Hematopoietic multipotent progenitor cell treated with erythropoietin and hydrocortisone succinate and interleukin-3 and kit ligand, for 15 days (in vitro differentiated cells): ENCODE measurements at places on chromosomes 6 and 20.

GRCh38 chr6:21199262-21199661, 394.3 kb upstream of the SOX4 start:
- no peak for DNase-seq

- DNase-seq = no peak
Observed at GRCh38 chr6:22544476-22544875, 24.9 kb upstream of the HDGFL1 start.

DNA sequence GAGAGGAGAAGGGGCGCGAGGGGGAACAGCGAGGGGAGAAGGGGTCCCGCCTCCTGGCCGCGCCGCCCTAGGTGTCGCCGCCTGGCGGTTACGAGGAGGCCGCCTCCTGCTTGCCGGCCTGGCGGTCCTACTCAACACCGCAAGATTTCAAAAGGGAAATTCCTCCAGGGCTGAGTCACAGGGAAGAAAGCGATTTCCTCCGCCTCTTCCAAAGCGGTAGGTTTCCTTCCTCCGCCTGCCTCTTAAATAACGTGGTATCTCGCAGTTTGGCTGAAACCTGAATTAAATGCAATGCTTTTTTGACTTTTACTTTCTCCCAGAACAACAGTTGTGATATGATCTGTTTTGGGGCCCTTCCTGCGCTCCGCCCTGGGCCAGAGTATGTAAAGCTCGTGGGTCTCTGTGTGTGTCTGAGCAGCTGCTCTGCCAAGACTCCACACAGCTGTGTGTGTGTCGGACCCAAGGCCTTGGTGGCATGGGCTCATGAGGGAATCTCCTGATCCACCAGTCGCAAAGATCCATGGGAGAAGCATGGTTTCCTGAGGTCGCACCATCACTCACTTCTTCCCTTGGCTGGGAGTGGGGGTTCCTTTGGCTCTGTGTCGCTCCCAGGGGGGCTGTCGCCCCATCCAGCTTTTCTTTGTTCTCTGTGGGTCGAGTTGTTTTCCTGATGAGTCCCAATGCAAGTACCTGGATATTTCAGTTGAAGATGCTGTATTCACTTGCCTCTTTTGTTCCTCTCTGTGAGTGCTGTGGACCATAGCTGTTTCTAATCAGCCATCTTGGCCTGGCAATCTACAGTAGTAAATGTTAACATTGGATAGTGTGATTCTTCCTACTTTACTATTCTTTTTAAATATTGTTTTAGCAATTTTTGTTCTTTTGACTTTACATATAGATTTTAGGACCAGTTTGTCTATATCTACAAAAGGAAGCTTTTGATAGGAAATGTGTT, 31.6 kb upstream of the NOTCH4 start:
- DNase-seq = peak; percentile 19

DNA sequence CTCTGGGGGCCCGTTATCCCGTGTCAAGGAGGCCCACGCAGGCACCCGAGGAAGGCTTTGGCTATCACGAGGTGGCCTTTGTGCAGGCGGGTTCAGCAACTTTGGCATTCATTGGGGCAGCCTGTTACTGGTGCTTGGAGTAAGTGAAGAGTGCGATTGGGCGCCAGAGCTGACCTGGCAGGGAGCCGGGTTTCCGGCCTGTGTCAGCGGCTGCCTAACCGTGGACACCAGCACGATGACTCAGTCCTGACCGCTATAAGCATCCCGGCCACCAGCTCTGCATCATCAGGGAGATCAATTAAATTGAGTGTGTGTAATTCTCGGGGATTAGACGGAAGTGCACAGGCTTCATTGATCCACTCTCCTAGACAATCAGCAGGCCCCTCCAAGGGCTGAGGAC, 45.9 kb downstream of the CDH4 start:
- DNase-seq = no peak

DNA sequence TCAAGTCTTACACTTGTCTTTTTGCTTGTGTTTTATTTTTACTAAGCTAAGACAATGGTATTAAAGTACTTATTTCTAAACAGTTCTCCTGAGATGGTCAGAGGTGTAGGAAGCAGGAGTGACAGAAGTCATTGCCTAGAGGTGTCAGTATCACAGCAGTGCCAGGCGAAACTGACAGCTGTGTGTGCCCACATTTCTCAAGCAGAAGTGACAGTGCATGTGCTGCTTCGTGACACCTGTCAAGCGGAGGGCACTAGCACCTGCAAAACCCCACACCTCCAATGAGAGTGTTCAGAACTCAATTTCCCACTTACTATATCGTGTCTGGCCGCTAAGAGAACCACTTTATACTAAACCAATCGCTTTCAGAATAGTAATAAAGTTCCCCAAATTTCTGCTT, 82.8 kb downstream of the SLC23A2 start:
- DNase-seq = no peak

- no peak for DNase-seq
Observed at GRCh38 chr6:164561656-164562055, 747.7 kb downstream of the C6orf118 start.

DNA sequence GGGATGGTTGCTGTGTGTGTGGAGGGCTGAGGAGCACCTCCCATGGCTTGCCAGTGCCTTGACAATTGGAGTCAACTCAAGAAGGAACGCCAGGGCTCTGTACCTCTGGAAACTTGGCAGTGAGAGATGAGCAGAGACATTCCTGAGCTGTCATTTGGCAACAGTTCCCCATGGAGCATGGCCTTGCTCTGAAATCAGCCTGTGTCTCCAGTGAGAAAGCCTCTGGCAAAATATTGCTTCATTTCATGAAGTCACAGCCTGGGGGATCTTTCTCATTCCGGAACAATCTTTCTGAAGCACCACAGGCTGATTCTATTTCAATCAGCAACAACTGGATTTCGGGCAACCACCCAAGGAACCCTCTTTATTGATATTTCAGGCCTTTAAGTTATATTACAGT, 52.2 kb upstream of the FNDC1 start:
- no peak for DNase-seq

GRCh38 chr6:118859517-118860064, 34.4 kb upstream of the ASF1A start:
- no peak for DNase-seq

DNA sequence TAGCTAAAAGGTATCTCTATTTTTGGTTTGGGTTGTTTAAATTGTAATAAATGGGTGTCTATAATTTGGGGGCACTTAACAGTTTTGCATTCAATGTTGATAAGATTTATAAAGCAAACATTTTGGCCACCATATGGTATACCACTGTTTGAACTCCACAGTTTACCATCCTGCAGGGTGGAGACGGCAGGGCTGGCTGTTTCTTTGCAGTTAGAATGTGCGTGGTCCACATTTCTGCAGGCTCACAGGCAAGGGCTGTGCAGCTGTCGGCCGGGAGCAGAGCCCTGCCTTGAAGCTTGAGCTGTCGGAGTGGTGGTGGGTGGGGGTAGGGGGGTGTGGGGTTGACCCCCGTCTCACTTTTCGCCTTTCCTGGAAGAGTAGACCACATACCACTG, 135.9 kb downstream of the CDH4 start:
- no peak for DNase-seq

DNA sequence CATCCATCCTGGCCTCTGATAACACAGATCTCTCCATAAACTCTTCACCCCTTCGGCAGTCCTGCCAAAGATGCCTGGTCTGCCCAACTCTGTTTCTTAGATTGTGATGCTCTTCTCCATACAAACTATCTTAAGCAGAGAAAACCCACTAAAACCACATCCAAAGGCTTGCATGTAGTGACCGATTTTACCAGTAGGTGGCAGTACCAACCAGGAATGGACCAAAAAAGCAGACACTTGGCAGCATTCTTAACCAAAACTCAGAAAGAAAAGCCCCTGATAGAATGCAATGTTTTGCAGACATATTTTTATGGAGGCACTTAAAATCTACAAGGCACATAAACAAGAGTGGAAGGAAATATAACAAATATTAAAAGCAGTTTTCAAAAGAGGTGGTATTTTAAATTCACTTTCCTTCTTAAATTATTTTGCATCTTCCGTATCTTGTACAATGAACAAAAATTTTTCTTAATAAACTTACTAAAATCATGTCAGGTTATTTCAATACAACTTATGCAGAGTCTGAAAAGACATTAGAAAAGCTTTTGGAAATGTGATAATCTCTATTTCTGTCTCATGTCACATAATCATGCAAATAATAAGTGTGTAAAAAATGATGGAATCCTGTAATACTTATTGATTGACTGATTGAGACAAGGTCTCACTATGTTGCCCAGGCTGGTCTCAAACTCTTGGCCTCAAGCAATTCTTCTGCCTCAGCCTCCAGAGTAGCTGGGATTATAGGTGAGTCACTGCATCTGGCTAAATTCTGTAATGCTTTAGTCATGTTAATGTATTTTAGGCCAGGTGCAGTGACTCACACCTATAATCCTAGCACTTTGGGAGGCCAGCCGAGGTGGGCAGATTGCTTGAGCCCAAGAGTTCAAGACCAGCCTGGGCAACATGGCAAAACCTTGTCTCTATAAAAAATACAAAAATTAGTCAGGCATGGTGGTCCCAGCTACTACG, 29.4 kb downstream of the LRP11 start:
- DNase-seq = peak; percentile 80

- DNase-seq = no peak
Observed at GRCh38 chr20:44809380-44810060, 826 bp downstream of the RIMS4 start.

DNA sequence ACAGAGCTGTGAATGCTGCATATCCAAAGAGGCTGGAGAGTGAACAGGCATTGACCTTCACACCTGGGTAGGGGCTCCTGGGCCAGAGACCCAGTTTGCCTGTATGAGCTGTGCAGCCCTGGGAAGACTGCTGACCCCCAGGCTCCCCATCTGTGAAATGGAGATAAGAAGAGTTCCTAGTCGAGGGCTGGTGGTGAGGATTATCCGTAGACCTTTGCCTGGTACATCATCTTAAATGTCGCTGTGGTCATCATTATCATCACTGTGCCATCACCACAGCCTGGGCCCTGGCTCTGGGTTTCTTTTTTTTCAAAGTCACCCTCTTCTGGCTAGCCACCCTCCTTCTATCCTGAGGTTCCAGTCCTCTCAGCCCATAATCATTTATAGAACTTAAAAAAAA, 12.0 kb downstream of the AGPAT4 start:
- DNase-seq = peak; percentile 63

GRCh38 chr6:163496205-163496604, 81.7 kb downstream of the QKI start:
- DNase-seq = no peak

GRCh38 chr20:54103067-54103761, 32.8 kb upstream of the BCAS1 start:
- peak; percentile 66 for DNase-seq

GRCh38 chr6:155177363-155177961, 86.4 kb upstream of the CLDN20 start:
- peak; percentile 32 for DNase-seq

- DNase-seq = no peak
Observed at GRCh38 chr6:40929176-40929575, 109.8 kb downstream of the UNC5CL start.

- no peak for DNase-seq
Observed at GRCh38 chr6:108872141-108872557, 23.9 kb downstream of the ARMC2 start.

DNA sequence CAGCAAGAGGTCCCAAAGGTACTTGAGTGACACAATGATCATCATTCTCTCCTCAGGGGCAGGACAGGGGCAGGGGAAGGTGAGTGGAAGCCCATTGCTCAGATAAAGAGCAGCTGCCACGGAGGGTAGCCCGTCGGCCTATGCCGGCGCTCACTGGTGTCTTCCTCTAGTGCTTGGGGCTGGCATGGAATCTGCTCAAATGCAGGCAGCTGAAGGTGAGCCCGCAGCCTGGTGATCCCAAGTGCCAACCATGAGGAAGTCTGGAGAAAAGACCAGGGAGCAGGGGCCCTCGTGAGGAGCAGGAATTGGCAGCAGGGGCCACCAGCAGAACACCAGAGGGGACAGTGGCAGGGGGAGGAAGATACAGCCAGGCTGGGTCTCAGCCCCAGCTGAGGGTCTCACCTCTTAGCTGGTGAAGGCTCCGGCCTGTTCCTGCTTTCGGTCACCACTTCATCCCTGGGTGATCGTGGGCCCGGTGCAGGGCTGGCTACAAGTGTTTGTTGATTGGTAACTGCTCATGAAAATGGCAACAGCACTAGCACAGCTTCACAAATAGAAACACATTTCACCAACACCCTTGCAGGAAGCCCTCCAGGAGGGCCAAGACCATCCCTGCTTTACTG, 24.7 kb downstream of the RBCK1 start:
- no peak for DNase-seq

DNA sequence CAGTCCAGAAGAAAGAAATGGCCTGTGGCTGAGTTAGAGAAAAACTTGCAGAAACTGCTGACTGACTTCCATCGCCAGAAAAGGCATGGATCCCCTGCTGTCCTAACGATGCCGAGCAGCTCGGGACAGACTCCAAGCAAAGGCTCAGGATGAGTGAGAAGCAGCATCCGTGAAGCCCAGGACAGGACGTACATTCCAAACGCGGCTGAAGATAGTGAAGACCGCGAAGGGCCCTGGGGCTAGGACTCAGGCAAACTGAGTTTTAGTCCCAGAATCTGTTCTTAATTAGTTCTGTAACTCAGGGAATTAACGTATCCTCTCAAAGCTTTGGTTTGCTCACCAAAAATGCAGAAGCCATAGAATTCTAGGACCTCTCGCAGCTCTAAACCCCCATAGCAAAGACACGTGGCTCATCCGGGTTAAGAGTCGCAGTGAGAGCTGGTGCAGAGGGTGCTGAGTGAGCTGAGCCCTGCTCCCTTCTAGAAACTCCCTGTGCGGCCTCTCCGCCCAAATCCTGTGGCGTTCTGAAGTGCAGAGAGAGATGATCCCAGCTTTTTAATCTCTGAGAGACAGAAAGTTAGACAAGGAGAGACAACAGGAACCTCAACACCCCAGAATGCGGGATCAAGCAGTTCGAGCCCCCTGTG, 132.9 kb upstream of the THBS2 start:
- DNase-seq = no peak

- DNase-seq = no peak
Observed at GRCh38 chr6:169838346-169839028, 87.1 kb downstream of the ERMARD start.

DNA sequence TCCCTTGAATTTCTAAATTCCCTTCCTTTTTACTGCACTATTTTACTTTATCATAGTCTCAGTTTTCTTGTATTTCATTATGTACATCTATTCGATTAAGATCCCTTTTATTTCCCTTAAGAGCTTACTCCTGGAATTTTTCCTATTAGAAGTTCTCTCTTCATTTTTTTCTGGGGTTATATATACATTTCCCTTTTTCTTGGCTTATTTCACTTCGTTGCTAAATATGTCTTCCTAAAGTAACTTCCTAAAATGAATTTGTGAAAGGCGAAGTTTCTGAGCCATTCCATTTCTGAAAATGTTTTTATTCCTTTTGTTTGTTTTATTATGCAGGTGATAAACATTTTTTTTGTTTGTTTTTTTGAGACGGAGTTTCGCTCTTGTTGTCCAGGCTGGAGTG, 5.9 kb upstream of the CD109 start:
- DNase-seq = no peak

- peak; percentile 54 for DNase-seq
Observed at GRCh38 chr6:31737991-31738979, 1.5 kb upstream of the MSH5 start.

DNA sequence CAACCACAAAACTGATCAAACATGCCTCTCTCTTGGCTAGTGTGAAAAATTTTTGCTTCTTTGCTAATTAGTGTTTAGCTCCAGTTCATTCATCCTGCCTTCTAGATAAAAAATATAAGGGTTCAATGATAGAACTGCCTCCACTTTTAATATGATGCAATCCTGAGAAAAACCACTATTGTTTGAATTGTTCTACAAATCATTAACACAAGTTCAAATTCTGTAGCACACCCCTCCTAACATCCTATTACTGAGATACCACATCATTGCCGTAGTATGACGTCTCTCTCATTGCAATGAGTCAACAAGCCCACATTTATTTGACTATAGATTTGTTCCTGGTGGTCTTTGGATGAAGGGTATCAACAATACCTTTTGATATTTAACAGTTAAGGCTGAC, 365.8 kb upstream of the OPRM1 start:
- no peak for DNase-seq

GRCh38 chr6:127300411-127300810, 33.7 kb downstream of the RNF146 start:
- DNase-seq = no peak
